ENCODE measurements at places on chromosomes 13 and 19.

DNA sequence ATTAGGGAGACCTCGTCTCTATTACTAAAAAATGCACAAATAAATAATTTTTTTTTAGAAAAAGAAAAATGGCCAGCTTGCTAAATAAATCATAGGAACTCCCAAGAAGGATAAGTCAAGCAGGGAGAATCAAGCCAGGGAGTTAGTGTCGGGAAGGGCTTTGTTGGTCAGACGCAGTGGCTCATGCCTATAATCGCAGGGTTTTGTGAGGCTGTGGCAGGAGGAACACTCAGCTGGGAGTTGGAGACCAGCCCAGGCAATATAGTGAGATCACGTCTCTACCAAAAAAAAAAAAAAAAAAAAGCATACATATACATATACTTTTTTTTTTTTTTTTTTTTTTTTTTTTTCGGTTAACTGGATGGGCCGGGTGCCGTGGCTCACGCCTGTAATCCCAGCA lies 9.0 kb downstream of the NACC1 start:
- no peak for DNase-seq

DNA sequence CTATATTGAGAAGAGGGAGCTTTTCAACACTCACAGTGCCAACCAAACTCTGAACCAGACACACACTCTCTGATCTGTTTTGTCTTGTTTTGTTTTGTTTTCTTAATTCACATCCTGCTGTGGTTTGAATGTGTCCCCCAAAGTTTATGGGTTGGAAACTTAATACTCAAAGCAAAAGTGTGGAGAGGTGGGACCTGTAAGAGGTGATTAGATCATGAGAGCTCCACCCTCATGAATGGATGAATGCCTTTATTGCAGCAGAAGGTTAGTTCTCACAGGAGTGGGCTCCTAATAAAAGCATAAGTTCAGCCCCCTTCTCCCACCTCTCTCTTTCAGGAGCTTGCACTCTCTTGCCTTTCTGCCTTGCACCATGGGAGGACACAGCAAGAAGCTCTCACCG lies 957.1 kb downstream of the PCDH9 start:
- no peak for DNase-seq

GRCh38 chr13:93771782-93772181 lies 545.2 kb downstream of the GPC6 start:
- DNase-seq = no peak

GRCh38 chr13:109989686-109990085 lies 203.3 kb upstream of the IRS2 start:
- no peak for DNase-seq

DNA sequence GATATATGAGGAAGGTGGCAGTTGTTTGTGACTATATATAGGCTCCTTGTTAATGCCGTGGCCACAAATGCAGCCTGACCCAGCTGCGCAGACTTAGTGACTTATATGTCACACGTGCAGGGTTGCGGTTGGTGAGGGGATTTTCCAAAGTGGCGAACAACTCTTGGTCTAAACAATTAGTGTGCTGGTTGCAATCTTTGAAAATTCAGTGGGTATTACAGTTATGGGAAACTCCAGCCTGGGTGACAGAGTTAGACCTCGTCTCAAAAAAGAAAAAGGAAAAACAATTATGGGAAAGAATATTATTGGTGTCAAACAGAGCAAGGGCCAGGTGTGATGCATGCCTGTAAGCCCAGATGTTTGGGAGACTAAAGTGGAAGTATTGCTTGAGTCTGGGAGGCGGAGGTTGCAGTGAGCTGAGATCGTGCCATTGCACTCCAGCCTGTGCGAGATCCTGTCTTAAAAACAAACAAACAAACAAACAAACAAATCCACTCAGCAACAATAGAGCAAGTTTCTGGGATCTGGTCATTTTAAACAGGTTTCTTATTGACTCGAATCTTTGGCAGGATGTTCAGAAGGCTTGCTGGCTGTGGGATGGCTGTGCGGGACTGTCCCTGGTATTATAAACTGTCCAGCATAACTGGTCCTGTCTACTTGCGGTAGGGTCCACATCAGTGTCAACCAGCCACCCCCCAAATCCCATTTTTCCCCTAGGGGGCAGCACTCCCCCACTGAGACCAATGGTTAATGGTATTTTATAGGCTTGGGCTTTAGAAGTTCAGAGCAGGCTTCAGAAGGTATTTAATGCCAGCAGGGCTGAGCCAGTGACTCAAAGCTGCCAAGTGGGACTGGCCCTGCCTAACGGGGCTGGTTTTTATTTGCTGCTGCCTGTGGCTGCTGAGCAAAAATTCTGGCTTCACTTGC lies 15.4 kb downstream of the RELB start:
- peak; percentile 50 for DNase-seq

DNA sequence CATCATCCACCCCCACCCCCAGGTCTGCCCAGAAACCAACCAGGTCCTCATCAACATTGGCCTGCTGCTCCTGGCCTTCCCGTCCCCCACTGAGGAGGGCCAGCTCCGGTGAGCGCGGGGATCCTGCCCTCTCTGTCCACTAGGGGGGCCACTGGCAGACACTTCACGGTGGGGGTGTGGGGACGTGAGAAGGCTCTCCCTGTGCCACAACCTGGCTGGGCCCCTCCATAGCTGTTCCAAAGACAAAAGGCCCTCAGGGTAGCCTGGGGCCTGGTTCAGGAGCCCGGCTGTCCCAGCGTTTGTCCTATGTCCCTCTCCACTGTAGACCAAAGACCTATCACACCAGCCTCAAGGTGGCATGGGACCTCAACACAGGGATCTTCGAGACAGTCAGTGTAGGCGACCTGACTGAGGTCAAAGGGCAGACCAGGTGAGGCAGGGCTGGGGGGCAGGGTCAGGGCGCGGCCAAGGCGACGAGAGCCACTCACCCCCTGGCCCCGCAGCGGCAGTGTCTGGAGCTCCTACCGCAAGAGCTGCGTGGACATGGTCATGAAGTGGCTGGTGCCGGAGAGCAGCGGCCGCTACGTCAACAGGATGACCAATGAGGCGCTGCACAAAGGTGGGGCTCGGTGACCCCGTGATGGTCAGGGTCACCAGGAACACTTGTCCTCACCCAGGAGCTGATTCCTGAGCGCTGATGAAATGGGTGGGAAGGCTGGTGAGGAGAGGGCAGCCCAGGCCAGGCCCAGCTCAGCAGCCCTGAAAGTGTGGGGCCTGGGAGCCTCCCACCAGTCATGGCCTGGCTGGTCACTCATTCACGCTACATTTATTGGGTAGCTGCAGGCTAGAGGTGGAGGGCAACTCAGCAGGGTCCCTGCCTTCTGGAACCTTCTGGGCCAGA lies 7.9 kb downstream of the DCAF15 start:
- no peak for DNase-seq

DNA sequence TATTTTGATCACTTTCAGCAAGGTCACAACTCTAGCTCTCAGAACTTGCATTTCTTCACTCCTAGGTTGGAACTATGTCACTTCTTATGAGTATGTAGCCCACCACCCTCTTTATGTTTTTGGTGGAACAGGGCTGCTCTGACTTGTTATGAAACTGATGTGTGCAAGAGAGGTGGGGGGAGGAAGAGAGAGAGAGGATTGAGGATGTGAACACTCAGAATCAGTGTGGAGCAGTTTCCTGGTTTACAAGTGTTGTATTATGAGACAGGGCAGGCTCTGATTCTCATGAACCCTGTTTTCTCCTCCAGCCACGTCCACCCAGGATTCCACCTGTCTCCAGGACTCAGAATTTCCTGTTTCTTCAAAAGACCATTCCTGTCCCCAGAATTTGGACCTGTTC lies 16.1 kb downstream of the ZNF317 start:
- DNase-seq = no peak

- no peak for DNase-seq
Measured at GRCh38 chr13:56837161-56837560, 303.6 kb upstream of the PRR20A start.

- DNase-seq = no peak
Measured at GRCh38 chr13:108268466-108269112, 929 bp upstream of the TNFSF13B start.

GRCh38 chr19:3477951-3478350 lies 2.4 kb downstream of the SMIM24 start:
- DNase-seq = no peak

GRCh38 chr13:35767256-35767976 lies 290.9 kb upstream of the MAB21L1 start:
- DNase-seq = no peak

DNA sequence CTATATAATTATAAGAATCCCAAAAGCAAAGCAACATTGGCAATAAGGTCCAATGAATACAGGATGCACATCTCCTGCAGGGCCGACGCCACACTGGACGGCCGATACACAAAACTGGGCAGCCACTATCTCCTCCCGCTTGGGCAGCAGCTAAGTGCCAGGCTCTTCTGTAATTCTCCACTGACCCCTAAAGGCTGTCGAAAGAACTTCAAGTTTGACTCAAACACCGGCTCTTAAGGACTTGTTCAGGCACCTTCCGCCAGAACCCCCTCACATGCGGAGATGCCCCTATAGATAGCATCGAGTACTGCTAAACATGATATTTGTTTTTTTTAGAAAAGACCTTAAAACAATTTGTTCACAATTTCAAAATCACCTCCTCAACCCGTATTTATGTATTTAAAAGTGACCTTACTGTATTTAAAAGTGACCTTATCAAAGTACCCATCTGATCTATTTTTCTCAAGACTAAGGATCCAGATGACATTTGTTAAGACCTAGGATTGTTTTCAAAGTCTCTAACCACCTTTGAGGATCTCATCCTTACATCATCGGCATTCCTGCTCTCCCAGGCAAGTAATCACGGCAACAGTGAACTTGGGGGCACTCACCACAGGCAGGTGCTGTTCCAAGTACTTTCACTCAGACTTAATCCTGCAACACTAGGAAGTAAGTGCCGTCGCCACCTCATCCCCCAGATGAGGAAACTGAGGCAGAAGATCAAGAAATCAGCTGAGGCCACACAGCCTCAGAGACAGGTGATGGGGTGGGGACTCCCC lies 77.8 kb downstream of the TUBGCP3 start:
- no peak for DNase-seq

GRCh38 chr19:50162988-50163387 lies at the start of gene IZUMO2:
TSS of gene IZUMO2 (minus strand) at chr19:50163281. CDS start at chr19:50163194, 87 bp downstream.
- DNase-seq = no peak

GRCh38 chr19:53951436-53951835 lies 11.3 kb upstream of the CACNG8 start:
- no peak for DNase-seq

GRCh38 chr19:31283701-31284100 lies 65.5 kb downstream of the TSHZ3 start:
- no peak for DNase-seq

- no peak for DNase-seq
Measured at GRCh38 chr13:34849406-34849805, 92.7 kb upstream of the NBEA start.

GRCh38 chr19:47111006-47111621 lies 2.5 kb downstream of the ZC3H4 start:
- no peak for DNase-seq

DNA sequence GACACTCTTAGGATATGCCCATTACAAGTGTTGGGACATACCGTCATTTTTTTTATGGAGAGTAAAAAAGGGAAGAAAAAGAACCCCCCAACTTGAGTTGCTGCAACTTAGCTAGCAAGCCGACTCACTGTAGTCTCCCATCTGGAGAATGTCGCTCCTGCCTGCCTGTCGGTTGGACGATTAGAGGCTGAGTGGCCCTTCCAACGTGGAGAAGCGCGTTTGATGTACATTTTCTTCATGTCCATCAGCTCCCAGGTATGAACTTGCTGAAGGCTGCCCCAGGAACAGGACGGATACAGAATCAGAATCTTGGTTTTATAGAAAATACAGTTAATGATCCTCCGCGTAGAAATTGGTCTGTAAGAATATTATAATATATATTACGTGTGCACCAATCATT lies 189.0 kb upstream of the SOX1 start:
- DNase-seq = no peak

DNA sequence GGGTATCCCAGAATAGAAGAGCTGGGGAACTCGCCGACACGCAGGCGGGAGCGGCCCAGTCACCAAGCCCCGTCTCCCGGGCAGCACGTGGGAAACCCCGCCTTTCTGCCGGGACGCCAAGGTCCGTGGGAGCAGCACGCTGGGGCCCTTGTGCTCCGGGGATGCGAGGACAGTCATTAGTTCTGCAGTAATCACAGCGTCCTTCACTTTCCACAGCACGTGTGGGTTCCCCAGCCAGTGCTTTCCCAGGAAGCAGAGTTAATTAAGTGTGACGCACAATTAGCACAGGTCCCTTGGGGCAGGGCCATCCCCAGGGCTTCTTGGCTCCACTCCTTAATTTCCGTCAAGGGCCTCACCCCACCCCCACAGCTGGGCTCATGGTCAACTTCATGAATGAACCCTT lies 64.3 kb upstream of the C13orf46 start:
- DNase-seq = no peak

GRCh38 chr19:1825909-1826556 lies 14.0 kb upstream of the ATP8B3 start:
- DNase-seq = no peak

DNA sequence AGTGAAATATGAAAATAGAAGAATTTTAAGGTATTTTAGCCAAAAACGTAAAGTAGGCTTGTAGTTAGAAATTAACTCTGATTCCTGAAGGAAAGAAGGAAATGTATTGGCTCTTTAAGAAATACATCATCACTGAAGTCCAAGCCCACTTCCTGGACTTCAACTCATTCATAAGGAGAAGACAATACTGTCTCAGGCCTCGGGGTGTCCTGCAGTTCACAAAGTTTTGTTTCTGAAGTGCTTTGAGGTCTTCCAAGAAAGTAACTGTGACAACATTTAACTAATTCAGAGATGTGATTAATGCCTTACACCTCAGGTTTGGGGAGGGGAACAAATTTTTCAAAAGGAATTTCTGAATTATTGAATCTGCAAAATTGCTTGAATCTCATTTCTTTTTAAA lies 65.8 kb upstream of the STARD13 start:
- no peak for DNase-seq

GRCh38 chr13:90477216-90477615 lies 870.3 kb upstream of the MIR17HG start:
- DNase-seq = no peak

DNA sequence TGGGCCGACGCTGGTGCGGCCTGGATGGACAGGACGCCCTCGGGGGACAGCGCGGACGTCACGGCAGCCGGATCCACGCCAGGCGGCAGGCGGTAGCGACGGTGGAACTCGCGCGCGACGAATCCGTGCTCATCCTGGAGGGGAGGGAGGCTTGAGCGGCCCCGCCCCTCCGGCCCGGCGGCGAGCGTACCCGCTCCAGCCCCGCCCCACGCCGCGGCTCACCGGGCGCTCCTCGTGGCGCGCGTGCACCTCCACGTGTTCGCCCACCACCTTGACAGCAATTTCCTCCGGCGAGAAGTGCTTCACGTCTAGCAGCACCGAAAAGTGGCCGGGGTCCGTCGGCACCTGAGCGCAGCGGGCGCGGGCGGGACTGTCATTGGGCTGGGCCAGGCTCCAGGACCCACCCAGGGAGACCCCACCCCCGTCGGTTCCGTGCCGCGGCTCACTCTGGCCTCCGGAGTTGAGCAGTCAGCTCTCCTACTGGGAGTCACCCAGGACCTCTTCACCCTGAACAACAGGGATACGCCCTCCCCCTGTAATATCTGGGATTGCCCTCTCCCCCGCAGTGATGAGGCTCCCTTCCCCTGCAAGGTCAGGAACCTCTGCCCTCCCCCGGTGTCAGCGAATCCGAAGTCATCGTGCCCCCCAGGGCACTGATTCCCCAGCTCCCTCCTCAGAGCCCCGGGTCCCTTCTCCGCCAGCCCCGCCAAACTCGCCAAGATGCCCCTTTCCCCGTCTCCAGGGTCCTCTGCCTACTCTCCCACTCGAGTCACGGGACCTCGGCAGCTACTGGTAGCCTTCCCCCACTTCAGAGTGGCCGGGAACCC lies 1.1 kb downstream of the HSPB6 start:
- DNase-seq = no peak

- no peak for DNase-seq
Measured at GRCh38 chr13:99028890-99029289, 51.0 kb upstream of the DOCK9 start.

GRCh38 chr13:74101436-74101835 lies 32.8 kb downstream of the KLF12 start:
- DNase-seq = no peak
